ENCODE measurements at places on chromosomes 5 and 9. TPM values are rescaled to one million over a fixed set of nuclear protein-coding genes. Genes with fewer than 3 reads are reported as not detected.

The GBGT1 gene
- total RNA-seq = 27.0 TPM

The NSMF gene
- 35.1 TPM for total RNA-seq

The RIMOC1 gene
- 10.3 TPM for total RNA-seq

The C6 gene
- 2.0 TPM for total RNA-seq

The ZBTB6 gene
- 5.9 TPM for total RNA-seq

The BSPRY gene
- 3.9 TPM for total RNA-seq

The STOM gene
- total RNA-seq = 263 TPM

The IL33 gene
- total RNA-seq = 35.4 TPM

The FBP2 gene
- total RNA-seq = not detected

The CER1 gene
- total RNA-seq = not detected

The KIAA1958 gene
- 12.0 TPM for total RNA-seq

The TAF11L7 gene
- not detected for total RNA-seq

The RAPGEF1 gene
- 57.9 TPM for total RNA-seq

The TMEM215 gene
- not detected for total RNA-seq

The ADRB2 gene
- 43.2 TPM for total RNA-seq

Data from vagina (tissue), 2 donors.